ENCODE measurements at places on chromosomes 1 and 21.

DNA sequence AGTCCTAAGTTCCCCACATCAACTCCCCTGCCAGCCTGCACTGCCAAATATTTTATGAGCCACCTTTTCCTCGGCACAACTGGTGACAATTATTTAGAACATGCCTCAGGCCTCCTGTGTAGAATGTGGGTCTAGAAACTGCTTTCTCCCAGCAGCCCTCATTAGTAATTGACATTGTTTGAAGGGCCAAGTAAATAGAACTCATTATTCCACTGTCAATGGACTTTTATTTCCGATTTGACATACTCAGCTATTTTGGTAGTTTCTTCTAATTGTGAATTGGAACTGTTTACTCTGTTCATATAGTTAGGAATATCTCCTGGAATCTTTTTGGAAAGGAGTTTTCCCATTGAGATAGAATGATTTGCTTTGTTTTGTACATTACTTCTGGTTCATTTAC is 168.8 kb upstream of the L1TD1 start:
- DNase-seq = no peak

DNA sequence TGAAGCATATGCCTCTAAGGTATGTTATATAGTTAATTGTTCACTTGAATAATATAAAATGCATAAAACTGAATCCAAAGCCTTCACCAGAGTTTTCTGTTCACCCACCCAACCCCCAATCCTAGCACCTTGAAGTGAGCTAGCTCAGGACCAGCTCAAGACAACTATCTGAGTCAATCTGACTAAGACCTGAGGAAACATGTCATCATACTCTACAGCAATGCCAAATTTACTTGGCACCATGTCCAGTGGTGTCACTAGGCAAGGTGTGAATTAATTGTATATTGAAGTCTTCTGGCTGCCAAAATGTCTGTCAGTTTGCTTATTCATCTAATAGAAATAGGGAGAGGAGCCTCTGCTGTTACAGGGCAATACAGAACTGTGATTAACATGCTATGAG is 3.8 kb downstream of the DNASE2B start:
- no peak for DNase-seq

DNA sequence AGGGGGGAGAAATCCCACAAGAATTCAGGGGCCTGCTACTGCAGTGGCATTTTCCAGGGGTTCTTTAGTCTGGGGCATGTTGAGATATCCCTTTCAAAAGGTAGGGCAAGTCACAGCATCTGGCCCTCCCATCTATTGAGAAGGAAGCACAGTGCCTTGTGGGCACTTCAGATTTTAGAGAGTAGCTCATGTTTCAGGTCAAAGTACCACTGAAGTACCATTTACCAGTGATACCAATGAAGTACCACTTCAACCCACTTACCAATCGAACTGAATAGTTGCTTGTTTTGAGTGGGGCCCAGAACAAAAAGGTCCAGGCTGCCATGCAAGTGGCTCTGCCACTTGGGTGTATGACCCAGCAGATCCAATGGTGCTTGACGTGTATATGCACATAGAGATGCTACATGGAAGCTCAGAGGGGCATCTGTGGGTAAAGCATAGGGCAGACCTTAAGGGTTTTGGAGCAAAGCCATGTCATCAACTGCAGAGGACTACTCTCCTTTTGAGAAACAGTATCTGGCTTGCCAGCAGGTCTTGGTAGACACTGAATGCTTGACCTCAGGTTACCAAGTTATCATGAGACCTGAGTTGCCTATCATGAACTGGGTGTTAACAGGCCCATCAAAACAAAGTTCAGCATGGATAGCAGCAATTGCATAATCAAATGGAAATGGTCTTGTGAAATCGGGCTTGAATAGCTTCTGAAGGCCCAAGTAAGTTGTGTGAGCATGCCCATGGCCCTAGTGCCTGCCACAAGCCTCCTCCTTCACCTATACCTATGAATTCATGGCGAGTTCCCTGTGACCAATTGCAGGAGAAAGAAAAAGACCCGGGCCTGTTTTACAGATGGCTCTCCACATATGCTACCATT is 23.5 kb downstream of the PLA2G2D start:
- no peak for DNase-seq

DNA sequence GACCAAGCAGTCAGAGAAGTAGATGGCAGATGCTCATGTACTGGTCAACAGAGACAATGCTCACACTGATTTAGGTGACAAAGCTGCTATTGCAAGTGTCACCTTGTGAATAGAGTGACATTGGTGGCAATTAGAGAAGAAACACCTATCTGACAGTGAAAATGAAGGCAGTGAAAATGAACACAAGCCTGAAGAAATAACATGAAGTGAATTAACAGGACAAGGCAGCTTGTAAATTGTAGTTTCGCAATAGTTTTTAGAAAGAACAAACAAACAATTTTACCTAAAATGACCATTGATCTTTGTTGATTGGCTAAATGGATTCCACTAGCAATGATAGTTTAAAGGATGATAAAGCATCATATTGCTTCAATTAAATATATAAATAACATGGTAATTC is 1389.5 kb downstream of the PLA2G4A start:
- no peak for DNase-seq

- DNase-seq = no peak
Measured at GRCh38 chr1:204191456-204191855, 4.8 kb downstream of the KISS1 start.

- peak; percentile 86 for DNase-seq
Measured at GRCh38 chr1:167687919-167688519, 33.8 kb upstream of the MPZL1 start.

DNA sequence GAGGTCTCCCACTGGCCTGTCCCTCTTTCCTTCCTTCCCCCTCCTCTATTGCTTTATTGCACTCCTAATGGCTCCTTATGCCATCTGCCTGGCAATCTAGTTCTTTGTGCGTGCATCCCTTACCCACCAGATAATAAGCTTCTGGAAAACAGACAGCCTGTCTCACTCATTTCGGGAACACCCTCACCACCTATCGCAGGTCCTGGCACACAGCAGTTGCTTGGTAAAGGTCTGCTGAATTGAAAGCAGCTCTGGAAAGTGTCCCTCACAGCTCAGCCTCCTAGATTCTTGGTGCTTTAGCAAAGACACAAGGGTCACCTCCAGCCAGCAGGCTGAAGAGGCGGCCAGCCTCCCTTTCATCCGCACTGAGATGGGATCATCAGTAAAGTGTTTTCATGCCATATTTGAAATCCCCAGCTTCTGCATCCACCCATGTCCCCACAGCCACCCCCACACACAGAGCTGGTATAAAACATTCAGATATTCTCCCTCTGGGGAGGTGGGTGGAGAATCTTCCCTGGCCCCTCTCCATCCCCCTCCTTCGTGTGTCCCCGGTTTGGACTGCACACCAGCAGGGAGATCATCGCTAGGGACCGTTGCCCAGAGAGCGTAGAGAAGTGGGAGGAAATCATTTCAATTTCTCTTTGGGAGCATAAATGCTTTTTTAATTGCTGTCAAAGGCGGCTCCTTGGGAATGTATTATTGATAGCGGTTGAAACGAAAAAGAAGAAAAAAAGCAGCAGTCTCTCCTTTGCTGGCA is 29.1 kb upstream of the ATP2B4 start:
- DNase-seq = no peak

GRCh38 chr1:29821605-29822004 is 585.3 kb downstream of the PTPRU start:
- DNase-seq = no peak

DNA sequence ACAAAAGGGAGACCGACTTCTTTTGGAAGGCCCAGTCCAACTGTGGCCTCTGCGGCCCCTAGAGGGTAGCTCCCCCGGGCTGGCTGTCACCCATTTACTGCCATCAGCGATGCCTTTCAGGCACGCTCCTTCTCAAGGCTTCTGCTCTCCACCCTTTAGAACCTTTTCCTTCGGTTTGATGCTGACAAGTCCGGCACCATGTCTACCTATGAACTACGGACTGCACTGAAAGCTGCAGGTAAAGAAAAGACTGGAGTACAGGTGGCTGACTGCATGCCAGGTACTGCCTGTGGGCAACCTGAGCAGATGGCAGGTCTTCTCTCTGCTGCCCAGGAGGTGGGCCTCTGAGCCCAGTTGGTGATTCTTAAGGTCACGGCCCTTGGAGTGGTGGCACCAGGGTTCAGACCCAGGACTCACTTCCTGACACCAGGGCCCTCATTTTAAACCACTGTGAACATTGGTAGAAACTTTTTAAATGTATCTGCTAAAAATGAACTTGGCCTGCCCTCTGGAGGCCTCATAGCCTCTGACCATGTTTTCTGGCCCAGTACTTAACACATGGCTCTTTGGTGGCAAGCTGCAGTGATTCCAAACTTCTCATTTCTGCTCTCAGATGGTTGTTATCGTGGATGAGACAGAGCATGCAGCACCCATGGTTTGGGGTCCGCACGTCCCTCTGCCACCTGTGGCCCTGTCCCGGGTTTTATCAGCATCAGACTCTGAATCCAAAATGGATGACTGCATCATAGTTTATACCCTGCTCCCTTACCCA is 45.7 kb downstream of the CAPN9 start:
- DNase-seq = no peak

DNA sequence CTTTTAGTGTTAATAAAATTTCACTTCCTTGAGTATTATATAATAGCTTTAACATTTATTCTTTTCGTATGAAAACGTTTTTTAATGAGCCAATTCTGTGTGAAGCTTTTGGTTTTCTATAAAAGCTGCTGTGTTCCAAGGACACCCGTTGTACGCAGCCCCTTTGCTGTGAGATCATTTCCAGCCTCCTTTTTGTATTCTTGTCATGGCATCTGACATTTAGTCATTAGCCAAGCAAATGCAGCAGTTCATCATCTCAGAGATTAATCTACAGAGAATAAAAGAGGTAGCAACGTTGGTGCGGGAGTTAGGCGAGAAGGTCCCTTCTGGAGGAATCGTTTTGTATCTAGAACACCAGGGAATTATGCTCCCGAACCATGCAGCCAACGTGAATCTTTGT is 1.3 kb upstream of the UMODL1 start:
- no peak for DNase-seq

GRCh38 chr1:50970931-50971582 is 1.0 kb downstream of the CDKN2C start:
- peak; percentile 66 for DNase-seq

DNA sequence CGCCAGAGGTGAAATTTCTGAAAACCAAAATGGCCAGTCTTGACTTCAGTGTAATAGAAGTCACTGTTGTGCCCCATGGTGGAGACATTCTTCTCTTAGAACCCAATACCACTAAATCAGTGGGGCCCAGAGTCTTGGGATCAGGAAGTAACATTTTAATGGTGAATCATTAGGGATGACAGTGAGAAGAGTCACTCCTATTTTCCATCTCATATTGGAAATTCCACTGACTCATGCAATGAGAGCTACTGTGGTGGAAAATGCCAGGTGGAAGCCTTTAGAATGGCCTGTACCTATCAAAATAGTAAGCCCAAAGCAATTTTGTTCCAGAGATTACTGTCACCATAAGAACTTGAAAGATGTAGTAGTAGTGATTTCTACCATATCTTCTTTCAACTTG is 20.6 kb upstream of the PPM1J start:
- peak; percentile 77 for DNase-seq

DNA sequence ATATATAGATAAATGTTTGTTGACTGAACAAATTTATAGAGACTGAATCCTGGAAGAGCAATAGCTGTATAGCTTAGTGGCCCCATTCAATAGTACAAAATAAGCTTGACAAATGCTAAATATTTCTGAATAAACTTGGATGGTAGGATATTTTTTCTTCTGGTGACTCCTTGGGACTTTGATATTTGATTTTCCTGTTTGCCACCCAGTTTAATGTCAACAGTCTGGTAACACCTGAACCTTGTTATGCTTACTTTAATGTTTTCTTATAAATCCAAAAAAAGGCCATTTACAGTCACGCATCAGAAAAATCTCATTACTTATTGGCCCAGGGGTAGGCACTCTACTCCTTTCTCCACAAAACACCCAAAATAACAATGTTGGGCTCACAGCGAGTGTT is 30.8 kb downstream of the WDR64 start:
- DNase-seq = no peak

DNA sequence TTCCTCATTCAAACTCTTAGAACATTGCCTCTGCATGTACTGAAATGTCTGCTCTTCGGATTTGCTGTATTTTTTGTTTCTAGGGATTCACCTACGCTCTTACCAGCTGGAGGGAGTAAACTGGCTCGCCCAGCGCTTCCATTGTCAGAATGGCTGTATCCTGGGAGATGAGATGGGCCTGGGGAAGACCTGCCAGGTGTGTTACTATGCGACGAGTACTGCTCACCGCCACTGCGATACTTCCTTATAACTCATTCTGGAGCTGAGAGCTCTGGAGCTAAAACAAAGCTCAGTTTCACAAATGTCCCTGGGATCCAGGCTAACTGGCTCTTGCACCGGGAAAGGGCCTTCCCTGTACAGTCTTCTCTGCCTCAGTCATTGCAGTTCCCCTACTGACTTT is 10.1 kb downstream of the CHD1L start:
- DNase-seq = no peak

GRCh38 chr1:201153474-201154388 is 543 bp downstream of the TMEM9 start:
- no peak for DNase-seq

- DNase-seq = peak; percentile 47
Measured at GRCh38 chr1:63327417-63328054, 5.2 kb downstream of the FOXD3 start.

GRCh38 chr1:234743791-234744611 is 134.0 kb upstream of the IRF2BP2 start:
- DNase-seq = peak; percentile 14

- DNase-seq = no peak
Measured at GRCh38 chr1:39727932-39728317, 10.8 kb upstream of the PPIE start.

- no peak for DNase-seq
Measured at GRCh38 chr1:245823408-245824147, 668.8 kb downstream of the KIF26B start.

- DNase-seq = no peak
Measured at GRCh38 chr1:75475696-75476095, 135.2 kb downstream of the SLC44A5 start.

GRCh38 chr1:228555074-228555994 is 68.2 kb downstream of the RNF187 start:
- DNase-seq = no peak

DNA sequence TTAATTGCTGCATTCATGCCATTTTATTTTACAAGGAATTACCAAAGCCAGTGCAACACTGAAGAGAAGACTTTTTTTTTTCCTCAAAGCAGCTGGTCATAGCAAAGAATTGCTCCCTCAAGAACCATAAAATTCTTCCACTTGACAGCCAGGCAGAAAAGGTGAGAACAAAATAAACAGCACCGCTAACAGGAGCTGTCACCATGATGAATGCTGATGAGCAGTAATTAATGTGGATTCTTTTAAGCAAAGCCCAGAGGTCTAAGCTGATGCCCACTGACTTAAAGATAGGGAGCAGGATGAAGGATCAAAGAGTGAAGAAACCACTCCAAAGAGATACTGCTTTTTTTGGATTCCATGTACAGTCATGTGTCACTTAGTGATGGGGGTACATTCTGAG is 428.4 kb downstream of the BRINP3 start:
- DNase-seq = no peak

GRCh38 chr1:26745191-26745590 is 42.6 kb upstream of the PIGV start:
- DNase-seq = no peak

GRCh38 chr1:18632218-18632588 is 1.6 kb downstream of the PAX7 start:
- no peak for DNase-seq

- no peak for DNase-seq
Measured at GRCh38 chr1:18339161-18339560, 141.6 kb upstream of the KLHDC7A start.

GRCh38 chr1:60280819-60281218 is 207.2 kb upstream of the C1orf87 start:
- DNase-seq = no peak
